ENCODE measurements at places on chromosomes 11 and 22.

GRCh38 chr22:17665854-17666253 is 27.3 kb downstream of the BCL2L13 start:
- DNase-seq: no peak

DNA sequence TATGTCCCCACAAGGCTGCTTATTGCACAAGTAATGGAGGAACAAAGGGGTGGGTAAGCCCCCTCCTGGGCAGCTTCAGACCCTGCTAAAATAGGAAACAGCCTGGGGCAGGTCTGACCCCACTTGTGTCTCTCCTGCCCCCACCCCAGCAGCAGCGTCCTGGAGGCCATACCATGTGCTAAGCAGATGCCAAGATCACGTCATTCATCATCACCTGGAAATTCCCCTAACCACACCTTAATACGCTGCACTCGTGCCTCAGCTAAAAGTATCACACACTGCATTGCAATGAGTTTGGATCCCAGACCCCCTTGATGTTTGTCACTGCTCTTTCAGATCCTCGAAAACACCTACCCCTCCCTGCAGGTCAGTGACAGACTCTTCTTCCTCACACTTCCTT is 27.8 kb upstream of the GGTLC2 start:
- DNase-seq: no peak

- no peak for DNase-seq
These were observed 121.8 kb downstream of the MICAL2 start for GRCh38 chr11:12232160-12232559.

GRCh38 chr11:46711303-46711702 is 7.7 kb upstream of the F2 start:
- no peak for DNase-seq

DNA sequence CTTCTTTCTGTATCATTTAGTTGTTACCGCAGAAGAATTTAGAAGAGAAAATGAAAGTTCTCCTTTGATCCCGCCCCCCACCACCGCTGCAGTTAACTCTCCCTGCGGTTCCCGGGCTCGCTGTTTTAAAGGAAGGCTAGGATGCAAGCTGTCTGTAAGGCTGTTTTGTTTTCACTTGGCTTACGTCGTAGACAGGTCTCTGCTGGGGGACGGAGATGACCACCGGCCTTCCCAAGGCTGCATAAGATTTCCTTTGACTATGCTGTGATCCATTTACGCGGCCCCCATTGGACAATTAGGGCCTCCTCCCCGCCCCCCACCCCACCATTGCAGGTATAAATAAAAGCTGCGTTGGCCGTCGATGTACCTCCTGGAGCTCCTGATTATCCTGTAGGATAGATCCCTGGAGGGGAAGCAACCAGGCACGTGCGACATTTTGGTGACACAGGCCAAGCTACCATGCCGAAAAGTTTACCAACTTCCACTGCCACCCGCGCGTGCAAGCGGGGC is 1.4 kb upstream of the CPT1A start:
- DNase-seq: no peak

DNA sequence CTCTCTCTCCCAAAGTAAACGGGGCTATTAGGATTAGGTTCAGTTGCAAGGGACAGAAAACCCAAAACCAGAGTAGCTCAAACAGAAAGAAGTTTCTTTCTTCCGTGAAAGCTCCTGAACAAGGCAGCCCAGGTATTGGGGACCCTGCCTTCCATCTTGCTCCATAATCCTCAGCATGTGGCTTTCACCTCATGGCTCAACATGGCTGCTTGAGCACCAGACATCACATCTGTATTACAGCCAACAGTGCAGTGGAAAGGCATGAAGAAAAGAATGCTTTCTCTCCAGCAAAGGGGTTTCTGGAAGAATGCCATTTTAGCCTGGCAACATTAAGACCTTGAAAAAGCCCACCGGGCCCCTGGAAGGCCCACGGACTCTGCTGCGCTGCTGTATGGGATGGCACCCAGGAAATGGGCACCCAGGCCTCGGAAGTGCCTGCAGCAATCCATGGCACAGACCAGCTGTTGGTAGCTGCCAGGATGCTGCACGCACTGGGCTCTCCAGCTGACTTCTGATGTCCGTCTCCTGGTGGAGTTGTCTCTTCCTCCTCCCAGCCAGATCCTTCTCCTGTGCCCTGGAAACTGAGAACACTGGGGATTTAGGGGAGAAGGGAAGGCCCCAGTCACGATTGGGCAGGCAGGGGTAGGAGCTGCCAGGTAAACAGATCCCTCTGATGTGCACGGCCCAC is 22.6 kb downstream of the PDGFB start:
- no peak for DNase-seq

- no peak for DNase-seq
These were observed 1.8 kb upstream of the RASGRP2 start for GRCh38 chr11:64745521-64746328.

- DNase-seq: no peak
These were observed 53.4 kb upstream of the PARVG start for GRCh38 chr22:44127356-44127755.

DNA sequence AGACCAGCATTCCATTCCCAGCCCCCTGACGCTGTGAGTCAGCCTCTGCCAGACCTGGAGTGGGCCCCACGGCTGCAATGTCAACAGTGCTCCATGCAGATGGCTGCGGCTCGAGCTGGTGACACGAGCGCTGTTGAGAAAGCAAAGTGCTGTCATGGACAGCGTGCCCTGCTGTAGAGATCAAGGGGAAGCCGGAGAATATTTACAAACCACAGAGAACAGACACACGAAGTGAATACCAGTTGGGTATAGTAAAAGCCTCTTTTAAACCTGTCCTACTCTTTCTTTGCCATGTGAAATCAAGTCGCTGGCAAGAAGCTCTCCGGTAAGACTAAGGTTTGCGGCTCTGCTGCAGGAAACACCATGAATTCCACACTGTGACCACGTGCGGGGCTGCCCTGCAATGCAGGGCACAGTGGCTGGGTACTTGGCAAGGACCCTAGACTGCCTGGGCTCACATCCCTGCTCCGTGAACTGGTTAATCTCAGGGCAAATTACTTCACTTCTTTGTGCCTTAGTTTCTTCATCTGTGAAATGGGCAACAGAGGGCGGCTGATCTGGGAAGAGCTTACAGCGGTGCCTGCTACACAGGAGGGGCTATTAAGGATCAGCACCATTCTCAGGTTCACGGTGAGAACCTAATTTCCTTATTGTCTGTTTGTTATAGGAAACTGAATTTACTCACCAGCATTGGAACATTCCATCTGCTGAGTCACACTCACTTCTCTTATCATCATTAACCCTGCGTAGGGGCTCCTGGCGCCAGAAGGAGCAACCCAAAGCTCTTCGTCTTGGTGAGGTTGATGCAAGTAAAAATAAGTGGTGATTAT is 27.8 kb upstream of the ELFN2 start:
- no peak for DNase-seq

DNA sequence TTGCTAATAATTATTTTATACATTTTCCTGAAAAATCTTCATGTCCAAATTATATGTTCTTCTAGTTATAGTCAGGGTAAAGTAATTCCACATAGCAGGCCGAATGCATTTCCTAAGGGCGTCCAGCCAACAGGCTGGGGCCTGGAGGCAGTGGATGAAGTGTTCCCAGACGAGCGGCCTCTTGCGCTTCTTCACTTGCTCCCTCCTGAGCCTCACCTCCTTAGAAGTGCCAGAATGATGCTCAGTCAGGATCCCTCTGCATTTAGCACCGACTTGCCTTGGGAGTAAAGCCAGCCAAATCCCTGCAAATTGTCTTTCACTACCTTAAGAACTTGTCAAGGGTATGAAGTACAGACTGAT is 1.5 kb downstream of the OLFML1 start:
- no peak for DNase-seq

DNA sequence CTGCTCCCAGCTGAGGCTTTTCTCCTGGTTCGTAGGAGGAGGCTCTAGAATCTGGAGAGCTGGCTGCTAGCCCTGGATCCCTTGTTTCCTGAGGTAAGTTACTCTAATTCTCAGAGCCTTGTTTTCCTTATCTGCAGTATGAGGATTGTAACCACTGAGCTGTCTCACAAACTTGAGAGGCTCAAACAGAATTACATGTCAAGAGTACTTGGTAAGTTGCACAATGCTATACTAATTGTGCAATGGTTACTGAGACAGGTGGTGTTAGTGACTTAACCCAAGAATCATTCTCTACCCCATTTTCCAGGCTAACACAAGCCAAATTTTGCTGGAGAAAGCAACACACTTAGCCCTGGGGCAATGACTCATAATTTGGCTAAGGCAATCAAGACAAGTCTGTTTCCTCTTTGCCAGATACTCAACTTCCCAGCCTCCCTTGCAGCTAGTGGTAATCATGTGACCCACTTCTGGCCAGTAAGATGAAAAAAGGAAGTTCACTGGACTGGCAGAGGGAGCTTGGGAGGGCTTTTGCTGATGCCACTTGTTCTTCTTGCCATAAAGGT is 348.0 kb downstream of the TENM4 start:
- no peak for DNase-seq

DNA sequence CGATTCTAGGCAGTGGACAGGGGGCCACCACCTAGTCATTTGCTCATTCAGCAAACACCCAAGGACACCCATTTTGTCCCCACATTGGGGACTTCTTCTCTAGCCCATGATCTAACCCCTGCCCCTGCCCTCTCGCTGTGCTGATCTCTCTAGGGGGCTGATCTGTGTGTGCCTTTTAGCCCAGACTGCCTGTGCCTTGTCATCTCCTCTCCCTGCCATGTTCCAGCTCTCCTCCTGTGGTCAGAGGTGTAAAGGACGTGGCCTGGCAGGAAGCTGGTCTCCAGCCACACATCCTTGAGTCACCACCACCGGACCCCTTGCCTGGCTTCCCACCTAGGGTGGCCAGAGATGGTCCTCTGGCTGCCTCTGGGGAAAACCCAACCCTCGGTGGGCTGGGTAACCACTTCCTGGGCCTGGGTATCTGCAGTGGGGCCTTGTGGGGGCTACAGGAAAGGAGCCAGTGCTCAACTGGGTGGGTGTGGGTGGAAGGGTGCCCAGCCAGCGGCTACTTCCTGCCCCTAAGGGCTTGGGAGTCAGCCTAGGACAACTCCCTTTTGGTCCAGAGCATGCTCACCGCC is 1.3 kb downstream of the CTSW start:
- no peak for DNase-seq

Measured in left renal pelvis (tissue), 4 donors.